8988T (cell line): ENCODE measurements at places on chromosomes 12 and 14.

DNA sequence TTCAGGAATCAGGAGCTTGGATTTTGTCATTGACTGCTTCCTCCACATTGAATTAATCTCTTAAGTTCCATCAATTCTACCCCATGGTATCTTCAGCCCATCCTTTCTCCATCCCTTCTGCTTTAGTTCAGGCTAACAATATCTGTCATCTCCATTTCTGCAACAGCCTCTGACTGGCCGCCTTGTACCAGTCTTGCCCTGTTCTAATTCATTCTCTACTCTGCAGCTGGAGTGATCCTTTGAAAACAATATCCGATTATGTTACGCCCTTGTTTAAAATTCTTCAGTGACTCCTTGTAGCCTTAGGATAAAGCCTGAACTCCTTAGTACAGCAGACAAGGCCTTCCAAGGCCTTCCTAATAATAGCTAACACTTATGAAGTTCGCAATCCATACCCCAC lies 170.2 kb downstream of the ETV6 start:
- no peak for DNase-seq

GRCh38 chr14:93772263-93772662 lies 16.0 kb downstream of the PRIMA1 start:
- DNase-seq: no peak

DNA sequence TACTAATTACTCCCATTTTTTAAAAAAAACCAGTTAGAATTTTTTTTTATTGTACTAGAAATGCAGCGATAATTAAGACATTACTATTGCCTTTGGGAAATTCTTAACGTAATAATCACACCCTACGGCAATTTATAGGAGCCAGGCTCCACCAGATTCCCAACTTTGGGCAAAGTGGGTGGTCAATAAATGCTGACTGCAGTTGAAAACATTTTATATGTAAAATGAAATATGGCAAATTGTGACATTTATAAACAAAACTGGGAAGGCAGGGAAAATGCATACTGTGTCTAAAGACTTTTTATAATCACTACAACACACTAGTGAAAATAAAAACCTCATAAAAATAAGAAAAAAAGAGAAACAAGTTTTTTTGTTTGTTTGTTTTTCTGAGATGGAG lies 93.3 kb upstream of the HECTD1 start:
- DNase-seq: no peak

DNA sequence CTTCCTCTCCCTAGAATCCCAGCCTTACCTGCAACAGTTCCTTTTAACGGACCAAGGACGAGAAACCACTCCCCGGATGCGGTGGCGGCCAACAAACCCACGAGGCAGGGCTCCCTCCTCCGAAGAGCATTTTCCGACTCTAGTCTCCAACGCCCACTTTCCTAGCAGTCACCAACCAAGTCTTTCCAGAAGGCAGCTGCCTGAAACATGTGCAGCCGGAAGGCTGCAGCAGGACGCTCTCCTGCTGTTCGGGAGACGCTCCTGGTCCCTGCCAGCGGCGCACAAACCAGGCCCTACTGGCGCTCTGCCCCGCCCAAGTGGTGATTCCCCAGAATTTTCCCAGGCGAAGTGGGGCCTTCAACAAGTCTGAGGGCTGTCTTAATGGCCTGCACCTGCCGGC lies 21.1 kb upstream of the ADAM20 start:
- DNase-seq: no peak

DNA sequence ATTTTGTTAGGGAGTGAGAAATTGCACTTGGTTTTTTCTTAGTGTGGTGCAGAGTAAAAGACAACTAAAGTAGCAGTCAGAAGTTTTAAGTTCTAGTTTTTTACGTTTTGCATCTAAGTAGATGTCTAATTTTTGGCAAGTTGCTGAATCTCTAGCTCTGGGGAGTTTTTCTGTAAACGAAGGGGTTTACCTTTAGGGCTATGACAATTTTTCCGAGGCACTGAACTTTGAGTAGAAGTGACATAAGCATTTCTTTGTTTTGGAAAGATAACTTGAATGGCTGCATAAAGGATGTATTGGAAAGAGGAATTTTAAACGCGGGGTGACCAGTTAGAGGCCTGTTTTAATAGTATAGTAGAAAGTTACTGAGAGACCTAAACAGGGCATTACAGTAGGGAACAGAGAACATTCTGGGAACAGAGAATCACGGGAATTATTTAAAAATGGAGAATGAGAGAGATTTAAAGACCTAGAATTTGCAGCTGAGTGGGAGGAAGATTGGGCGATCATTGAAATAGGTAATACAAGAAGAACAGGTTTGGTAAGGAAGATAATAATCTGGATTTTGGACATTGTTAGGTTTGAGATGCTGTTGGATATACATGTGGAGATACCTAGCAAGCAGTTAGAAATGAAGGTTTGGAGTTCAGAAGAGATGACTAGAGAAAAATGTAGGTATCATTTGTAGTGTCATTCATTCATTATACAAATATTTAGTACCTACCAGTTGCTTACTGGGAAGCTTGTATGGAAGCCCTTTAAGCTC lies 1.2 kb downstream of the ZNF410 start:
- DNase-seq: no peak

DNA sequence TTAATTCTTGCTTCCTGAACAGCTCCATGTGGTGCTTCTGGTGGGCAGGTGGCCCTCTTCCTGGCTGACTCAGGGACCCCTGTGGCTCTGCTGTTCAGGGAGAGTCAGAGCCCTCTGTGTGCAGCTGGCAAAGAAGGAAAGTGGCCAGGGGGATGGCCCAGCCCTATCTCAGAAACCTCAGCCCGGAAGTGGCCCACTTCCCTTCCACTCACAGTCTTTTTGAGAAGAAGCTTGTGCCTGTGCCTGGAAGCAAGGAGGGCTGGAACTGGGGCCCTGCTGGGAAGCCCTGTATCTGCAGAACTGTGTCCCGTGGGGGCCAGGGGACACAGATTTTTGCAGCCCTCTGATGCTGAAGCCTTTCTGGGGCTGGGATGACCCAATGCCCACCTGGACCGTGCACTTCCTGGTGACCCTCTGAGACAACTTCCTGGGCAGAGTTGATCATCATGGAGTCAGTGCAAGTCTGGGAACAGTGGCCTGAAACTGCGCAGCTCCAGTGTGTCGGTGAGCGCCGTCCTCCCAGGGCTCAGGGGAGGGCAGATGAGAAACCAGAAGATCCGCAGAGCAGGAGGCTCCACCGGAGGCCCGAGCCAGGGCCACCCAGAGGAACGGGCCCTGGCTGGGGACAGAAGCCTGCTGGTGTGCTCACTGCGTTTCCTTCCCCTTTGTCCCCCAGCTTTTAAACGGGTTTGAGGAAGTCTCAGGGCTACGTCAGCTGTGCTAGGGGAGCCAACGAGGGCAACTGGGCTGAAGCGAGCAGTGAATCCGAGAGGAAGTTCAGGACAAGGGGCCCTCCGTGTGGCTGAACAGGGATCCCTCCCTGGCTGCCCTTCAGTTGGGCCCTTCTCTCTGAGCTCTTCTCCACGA lies 217.4 kb upstream of the RTL1 start:
- DNase-seq: no peak

GRCh38 chr14:62144863-62145262 lies 382.6 kb downstream of the SNAPC1 start:
- no peak for DNase-seq

- no peak for DNase-seq
These were observed 1552.1 kb downstream of the AACS start for GRCh38 chr12:126617312-126617711.

- DNase-seq: no peak
These were observed 8.8 kb downstream of the RASSF3 start for GRCh38 chr12:64618953-64619590.

DNA sequence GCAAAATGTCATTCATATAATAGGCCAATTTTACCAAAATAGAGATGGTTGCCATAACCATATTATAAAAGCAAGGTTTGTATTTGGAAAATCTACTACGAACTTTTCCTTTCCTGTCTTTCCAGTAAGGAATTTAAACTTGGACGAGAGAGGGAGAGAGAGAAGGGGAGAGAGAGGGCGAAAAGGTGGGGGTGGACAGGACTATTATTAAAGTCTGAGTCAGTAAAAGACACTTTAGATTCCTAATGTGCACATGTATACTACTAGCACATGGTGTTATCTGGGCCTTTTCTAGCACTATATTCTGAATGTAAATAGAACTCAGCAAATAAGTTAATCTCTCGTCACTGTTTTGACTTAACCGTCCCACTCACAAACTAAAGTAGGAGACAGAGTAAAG lies 30.4 kb upstream of the FBLN5 start:
- no peak for DNase-seq

GRCh38 chr14:75303381-75303789 lies 24.8 kb downstream of the FOS start:
- DNase-seq: peak; percentile 42

DNA sequence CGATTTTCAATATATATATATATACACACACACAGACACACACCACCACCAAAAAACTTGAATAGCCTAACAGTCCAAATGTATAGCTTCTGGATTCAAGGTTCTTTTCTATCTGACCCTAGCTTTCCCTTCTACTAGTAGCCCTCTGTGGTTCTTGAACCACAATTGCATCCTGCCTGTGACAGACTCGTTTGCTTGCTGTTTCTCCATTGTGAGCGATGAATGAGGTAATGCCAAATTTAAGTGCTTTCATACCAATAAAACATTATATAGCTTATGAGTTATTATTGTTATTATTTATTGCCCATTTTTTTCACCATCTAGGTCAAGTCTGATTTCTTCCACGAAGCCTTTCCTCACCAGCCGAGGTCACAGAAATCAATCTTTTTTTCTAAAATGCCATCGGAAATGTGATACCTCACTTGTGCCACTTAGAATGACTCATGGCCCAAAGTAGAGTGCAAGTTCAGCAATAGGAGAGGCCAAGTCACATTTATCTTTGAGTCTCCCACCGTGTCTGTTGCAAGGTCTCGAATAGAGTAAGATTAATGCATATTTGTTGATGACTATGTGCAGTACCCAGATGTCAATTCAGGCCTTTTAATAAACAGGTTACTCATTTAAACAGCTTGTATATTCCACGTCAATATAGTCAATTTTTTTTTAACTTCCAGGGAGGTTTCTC lies 1015.8 kb upstream of the SEL1L start:
- DNase-seq: no peak

GRCh38 chr12:32198555-32198954 lies 91.9 kb downstream of the BICD1 start:
- DNase-seq: no peak

DNA sequence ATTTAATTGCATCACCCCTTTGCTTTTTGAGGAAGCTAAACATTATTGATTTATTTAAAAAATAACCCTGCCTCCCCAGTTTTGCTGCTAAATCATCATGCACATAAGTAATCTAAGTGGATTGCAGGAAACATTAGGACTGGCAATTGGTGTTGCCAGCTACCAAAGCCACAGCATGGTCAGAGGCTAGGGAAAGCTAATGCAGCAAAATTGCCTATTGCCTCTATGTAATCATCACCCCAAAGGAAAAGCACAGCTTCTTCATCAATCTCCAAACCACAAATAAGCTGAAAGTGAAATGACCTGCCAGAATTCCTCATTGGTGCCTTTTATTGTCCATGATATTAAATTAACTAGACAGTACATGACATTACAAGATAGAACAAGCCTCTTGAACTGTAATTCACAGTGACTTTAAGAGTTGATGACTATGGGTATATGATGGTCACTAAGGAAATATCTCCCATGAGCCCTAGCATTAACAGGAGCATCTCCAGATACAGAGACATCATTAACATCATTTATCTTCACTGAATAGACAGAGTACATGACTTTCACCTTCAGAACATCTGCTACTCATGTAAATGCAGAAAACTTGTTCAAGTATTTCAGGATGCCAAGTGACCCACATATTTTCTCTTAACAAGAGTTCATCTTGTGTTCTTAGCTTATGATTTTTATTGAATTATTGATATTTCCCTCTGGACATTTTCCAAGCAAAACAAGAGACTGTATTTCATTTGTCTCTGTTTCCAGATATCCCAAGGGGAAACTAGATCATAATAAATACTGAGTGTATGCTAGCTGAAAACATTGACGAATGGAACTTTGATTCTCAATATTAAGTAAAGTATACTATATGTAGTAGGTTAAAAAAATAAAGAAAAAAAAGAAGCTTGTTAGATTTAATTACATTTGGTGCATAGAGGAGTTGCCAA lies 29.4 kb downstream of the PTPRR start:
- no peak for DNase-seq

DNA sequence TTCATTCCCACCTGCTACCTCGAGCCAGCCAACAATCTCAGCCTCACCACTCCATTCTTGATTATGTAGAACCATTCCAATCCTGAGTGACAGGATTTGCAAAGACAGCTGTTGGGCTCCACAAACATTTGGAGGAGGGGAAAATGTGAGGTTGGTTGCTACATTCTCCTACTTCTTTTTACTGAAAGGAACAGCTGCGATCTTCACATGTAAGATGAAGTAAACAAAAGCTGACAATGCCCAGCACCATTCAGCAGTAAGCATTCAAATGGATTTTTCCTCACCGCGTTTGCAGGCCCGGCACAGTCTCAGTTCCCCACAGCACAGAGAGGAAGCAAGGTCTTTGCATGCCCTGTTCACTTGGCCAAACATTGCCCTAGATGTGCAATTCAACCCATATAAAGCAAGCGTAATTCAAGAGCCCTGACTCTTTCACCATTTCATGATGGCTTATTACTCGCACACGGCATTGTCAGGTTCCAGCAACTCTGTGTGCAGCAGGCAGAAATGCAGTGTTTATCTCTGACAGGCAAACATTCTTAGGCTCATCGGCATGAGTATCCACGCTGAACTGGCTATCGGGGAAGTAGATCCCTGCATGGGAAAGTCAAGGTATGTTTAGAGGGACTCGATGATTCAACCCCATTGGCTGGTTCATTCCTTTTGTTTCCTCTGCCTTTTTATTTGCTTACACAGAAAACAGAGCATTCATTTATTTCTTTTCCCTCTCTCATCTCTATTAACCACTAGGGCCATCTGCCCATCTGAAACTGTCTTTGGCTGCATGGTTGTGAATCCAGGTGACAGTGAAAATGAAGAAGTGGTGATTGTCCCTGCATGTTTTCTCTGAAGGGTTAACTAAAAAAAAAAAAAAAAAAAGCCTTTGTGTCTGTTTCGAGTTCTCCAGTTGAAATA lies 236.1 kb upstream of the PLEKHG7 start:
- DNase-seq: no peak

DNA sequence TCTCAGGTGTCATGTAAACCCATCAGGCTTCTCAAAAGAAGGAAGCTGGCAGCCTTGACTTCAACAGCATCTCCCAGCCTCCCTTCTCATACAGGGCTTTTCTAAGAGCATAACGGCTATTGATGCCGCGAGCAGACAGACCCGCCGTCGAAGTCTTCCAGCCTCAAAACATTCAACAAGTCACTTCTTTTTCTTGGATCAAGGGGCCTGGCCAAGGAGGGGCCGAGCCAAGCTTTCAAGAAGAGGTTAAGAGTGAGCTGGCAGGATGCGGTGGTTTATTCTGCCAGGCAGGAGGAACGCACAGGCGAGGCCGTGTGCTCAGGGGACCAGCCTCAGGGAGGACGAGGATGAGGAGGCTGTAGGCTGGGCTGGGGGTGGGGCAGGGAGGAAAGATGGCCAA lies 102.9 kb upstream of the RFLNA start:
- no peak for DNase-seq

DNA sequence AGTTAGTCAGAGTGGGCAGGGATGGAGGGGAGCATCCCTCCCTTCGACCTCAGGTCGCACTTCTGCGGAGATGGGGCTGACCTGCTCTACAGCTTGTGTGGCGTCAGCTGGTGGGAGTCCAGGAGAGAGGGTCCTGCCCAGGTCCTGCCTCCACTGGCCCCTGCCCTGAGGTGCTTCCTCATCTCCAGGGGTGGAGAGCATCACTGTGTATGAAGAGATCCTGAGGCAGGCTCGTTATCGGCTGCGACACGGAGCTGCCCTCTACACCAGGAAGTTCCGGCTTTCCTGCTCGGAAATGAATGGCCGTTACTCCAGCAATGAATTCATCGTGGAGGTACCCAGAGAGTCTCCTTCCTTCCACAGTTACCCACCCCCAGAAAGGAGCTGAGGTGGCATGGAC lies 20.2 kb downstream of the CLSTN3 start:
- DNase-seq: no peak
